H9 (cell line): ENCODE measurements at places on chromosomes 16 and 17. TPM values are rescaled to one million over a fixed set of nuclear protein-coding genes. Genes with fewer than 3 reads are reported as not detected.

- peak; percentile 92 for DNase-seq
- no peaks in the 10 kb centered on the region for H3K27me3 ChIP-seq
- peak overlapping the region; percentile 98 for H3K4me3 ChIP-seq
- H3K27ac ChIP-seq = no peak overlapping the region
- H3K36me3 ChIP-seq = peaks cover 5% of the 10 kb centered on the region; the same call in 1 of the 3 replicates
Measured at GRCh38 chr17:45149037-45149668, 878 bp downstream of the HEXIM1 start.

DNA sequence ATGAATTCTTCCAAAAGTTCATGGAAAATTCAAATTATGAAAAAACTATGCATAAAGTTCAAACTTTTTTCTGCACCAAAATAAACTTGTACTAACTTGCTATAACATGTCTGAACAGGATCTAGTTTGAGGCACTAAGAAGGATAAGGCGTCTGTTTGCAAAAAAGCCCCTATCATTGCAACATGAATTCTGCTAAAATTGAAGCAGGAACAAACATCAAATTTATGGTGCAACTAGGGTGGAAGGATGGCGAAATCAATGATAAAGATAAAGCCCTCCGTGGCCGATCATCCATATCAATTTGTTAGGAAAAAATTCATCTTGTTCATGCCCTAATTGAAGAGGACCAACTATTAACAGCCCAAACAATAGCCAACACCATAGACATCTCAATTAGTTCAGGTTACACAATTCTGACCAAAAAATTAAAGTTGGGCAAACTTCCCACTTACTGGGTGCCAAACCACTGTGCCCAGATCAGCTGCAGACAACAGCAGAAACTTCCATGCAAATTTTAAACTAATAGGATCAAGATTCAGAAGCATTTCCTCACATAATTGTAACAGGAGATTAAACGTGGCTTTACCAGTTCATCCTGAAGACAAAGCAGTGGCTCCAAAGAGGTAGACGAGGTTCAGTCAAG, 12.9 kb downstream of the IL21R start:
- no peaks in the 10 kb centered on the region for H3K27me3 ChIP-seq
- no peaks in the 10 kb centered on the region for H3K4me1 ChIP-seq
- peaks cover 2% of the 10 kb centered on the region; the same call in 1 of the 2 replicates for H3K36me3 ChIP-seq
- DNase-seq = no peak
- H3K4me3 ChIP-seq = no peak overlapping the region
- no peak overlapping the region for H3K27ac ChIP-seq

DNA sequence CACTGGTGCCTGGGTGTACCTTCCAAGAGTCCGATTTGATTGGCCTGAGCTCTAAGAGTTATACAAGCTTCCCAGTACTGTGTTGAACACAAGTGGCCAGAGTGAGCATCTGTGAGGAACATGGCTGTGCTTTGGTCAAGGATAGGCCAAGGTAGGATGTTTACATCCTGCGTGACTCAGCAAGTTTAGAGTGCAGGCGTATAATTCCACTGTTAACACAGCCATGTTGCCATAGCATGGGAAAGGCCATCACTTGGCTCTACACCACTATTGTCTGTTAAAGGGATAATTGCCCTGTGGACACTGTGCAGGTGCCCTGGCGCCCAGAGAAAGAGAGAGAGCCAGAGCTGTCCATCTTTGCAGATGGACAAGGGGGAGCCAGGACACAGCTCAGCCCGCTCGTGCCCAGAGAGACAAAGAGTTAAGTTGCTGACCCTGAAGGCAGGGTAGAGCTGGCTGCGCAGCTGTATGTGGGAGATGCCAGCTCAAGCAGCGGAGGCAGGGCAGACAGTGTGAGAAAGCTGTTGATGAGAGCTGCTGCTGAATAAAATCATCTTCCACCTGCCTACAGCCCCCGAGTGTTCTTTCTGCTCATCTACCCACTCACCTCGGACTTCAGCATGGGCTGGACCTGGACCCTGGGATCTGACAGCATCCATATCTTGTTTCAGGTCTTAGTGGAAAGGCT, 11.7 kb downstream of the CFAP52 start:
- no peak overlapping the region for H3K27ac ChIP-seq
- no peaks in the 10 kb centered on the region for H3K4me1 ChIP-seq
- no peak for DNase-seq
- H3K4me3 ChIP-seq = no peak overlapping the region

- DNase-seq = no peak
- H3K27ac ChIP-seq = no peak overlapping the region
- H3K36me3 ChIP-seq = peaks cover 24% of the 10 kb centered on the region; the same call in 2 of the 3 replicates
Measured at GRCh38 chr16:89729863-89730593, 8.7 kb downstream of the ZNF276 start.

DNA sequence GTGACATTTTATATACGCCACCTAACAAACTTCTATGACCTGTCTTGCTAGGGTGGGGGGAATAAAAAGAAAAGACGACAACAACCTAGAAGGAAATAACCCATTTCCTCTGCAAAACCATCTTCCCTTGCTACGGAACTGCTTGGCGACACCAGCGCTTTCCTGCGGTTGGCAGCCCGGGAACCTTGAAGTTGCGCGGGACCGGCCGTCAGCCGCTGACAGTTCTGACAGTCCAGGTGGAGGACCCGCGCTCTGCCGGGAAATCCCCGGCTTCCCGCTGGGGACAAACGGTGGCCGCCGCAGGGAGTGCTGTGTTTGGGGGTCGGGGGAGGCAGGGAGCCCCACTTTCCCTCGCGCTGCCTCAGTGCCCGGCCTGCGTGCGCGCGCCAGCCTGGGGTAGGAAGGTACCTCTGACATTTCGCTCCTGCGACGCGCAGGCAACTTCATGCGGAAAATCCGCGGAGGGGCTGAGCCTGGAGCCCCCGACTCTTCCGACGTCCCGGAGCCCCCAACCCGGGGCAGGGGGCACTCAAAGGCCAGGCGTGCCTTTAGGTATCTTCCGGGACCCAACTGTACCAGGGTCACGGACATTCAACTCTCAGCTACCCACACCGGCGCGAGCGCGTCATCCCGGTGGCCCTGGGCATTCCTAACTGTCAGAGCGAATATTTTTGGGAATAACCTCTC, 516 bp downstream of the SLC16A6 start:
- H3K27ac ChIP-seq = no peak overlapping the region
- DNase-seq = peak; percentile 65
- H3K4me1 ChIP-seq = peaks cover 2% of the 10 kb centered on the region
- peak overlapping the region; percentile 66 for H3K4me3 ChIP-seq
- H3K36me3 ChIP-seq = no peaks in the 10 kb centered on the region

DNA sequence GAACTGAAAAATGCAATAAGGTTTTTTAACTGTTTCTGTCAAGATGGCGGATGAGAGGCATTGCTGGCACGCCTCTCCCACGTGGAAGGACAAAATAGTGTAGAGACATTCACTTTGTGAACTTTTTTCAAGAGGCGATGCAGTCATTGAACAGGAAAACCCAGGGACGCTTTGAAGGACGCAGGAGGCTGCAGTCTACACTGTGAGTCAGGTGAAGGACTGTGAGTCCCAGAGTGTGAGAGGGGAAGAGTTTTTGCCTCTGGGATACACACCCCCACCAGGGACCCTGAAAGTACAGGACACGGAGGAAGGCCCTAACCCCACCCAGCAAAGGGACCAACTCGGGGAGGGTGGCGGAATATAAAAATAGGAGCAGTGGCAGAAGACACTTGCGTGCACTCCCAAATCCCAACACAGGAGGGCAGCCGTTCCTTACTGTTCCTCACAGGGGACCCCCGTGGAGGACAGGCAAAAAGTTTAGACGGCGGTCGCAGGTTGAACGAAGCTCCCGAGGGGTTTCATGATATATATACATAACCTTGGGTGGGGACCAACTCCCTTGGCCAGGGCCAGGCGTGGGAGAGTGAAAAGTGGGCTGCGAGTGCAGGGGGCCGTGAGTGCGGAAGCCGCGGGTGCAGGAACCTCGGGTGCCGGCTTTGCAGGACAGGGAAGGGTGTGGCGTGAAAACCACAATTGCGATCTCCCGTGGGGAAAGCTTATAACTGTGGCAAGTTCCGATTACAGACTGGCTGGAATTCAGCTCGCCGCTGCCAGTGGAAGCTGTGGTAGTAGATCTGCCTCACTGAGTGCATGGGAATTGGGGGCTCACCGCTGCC, 82.0 kb upstream of the ALOX12 start:
- no peaks in the 10 kb centered on the region for H3K27me3 ChIP-seq
- peaks cover 16% of the 10 kb centered on the region for H3K36me3 ChIP-seq
- DNase-seq = peak; percentile 64
- peak overlapping the region; percentile 40; the same call in 1 of the 2 replicates for H3K4me3 ChIP-seq

DNA sequence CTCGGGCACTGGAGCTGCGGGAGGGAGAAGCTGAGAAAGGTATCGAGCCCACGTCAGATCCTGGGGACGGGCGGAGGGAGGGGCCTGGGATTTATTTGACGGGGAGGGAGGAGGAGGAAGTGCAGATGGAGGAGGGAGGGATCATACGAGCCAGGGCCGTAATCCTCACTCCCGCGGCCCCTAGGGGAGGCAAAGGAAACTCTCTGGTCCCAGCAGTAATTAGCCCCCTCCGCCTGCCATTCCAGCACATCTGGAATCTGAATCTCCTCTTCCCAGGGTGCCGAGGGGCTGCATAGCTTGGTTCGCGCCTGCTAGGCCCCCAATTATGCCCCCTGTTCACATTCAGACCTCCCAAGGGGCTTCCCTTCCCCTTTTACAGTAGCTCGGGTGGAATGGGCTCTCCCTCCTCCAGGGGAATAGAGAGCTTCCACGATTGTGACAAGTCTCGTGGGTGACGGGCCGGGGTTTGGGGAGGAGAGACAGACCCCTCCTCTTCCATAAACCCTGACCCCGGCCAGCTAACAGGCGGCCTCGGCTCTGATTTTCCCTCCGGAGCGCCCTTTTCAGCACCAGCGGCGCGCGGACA, at the start of gene SEZ6L2:
TSS of gene SEZ6L2 (minus strand) at position 35 of the 586 bp plus-strand sequence. CDS start 531 bp downstream, outside the sequence.
- DNase-seq = peak; percentile 96
- no peaks in the 10 kb centered on the region for H3K27me3 ChIP-seq
- H3K4me3 ChIP-seq = peak within 1 kb of the TSS; percentile 96
- H3K4me1 ChIP-seq = peaks cover 2% of the 10 kb centered on the region

DNA sequence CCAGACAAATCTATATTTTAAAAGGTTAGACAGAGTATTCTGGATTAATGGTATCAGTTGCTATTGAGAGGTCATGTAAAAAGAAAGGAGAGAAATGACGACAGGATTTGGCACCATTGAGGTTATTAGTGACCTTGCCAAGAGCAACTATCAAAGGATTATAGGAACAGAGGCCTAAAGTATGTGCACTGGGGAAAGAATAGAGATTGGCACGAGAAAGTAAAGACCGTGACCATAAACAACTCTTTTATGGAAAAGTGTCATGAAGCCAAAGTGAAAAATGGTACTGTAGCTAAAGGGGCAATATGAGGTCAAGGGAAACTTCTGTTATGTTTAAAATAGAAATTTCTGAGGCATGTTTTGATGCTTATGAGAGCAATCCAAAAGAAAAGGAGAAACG, 115.2 kb upstream of the KIF2B start:
- H3K4me3 ChIP-seq = no peak overlapping the region
- H3K4me1 ChIP-seq = no peaks in the 10 kb centered on the region
- H3K27me3 ChIP-seq = no peaks in the 10 kb centered on the region
- no peak overlapping the region for H3K27ac ChIP-seq
- H3K36me3 ChIP-seq = peaks cover 12% of the 10 kb centered on the region; the same call in 1 of the 2 replicates
- DNase-seq = no peak

Gene ABCC12
- total RNA-seq = 0.09 TPM in 1 of 2 replicates, not detected in the other
